ENCODE measurements at places on chromosomes 7 and 10.

GRCh38 chr10:129744134-129745111, 219.7 kb downstream of the EBF3 start:
- DNase-seq: peak; percentile 9

GRCh38 chr10:4283846-4284610, 499.0 kb upstream of the KLF6 start:
- peak; percentile 79 for DNase-seq

- DNase-seq: peak; percentile 88
Measured at GRCh38 chr7:81684514-81685269, 85.2 kb downstream of the HGF start.

DNA sequence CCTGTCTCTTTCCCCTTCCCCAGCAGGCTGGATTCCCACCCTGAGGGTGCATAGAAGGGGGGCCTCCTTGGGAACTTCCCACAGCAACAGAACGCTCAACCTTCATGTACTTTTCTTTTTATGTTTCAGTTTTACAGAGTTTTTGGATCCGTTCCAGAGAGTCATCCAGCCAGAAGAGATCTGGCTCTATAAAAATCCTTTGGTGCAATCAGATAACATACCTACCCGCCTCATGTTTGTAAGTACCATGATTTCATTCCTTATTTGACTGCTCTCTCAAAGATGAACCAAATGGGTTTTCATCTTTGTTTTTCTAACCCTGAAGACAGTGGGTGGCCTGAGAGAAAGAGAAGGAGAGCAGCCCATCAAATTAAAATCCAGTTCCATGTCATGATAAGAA, 46.7 kb downstream of the PLPP4 start:
- no peak for DNase-seq

DNA sequence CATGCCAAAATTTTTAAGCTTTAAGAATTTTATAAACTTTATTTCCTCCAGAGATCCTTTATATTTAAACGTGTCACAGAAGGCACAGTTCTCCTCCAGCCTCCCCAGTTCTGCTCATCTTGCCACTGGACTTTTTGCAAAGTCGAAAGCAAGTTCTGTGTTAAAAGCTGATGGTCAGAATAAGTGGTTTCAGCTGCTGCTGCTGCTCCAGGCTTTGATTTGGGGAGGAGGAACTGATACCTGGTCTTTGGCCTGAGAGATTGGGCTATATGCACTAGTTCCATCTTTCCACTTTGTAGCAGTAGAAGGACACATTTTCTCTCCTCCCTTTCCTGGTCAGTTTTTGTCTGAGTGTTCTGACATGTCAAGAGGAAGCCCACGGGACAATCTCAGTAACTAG, 435.9 kb upstream of the PHF14 start:
- no peak for DNase-seq

DNA sequence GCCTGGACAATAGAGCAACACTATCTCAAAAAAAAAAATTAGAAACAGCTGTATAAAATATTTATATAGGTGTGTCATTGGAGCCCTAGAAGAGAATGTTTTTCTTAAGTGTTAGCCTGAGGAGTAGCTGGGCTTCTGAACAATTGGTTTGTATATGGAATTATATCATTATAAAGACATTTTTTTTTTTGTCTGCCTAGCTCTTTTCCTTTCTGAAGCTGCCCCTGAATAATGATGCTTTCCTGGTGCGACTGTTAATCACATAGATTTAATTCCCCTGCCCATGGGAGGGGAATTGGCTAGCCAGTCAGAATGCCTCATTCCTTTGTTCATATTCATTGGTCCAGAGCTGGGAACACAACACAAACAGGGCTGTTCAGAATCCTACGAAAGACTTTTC, 13.9 kb upstream of the ABCC2 start:
- DNase-seq: no peak

GRCh38 chr7:21656081-21656480, 113.2 kb downstream of the DNAH11 start:
- no peak for DNase-seq

DNA sequence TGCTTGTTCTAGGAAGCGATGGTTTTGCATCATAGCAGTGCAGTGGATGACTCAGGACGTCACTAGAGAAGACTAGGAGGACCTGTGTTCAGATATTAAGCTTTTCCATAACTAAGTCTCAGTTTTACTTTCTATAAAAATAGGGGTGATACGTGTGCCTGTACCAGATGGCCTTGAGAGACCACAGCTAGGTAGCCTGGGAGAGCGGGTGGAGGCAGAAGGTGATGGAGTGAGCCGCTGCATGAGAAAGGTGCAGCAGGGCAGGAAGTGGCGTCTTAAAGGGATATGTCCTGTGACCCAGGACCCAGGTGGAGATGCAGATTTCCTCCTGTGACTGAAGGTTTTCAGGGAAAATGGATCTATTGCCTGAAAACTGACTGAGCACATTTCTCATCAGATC, 304.9 kb downstream of the CDC14C start:
- DNase-seq: no peak

- DNase-seq: no peak
Measured at GRCh38 chr10:29443745-29444523, 155.1 kb downstream of the LYZL1 start.

GRCh38 chr7:140983802-140984201, 30.9 kb downstream of the MRPS33 start:
- no peak for DNase-seq

DNA sequence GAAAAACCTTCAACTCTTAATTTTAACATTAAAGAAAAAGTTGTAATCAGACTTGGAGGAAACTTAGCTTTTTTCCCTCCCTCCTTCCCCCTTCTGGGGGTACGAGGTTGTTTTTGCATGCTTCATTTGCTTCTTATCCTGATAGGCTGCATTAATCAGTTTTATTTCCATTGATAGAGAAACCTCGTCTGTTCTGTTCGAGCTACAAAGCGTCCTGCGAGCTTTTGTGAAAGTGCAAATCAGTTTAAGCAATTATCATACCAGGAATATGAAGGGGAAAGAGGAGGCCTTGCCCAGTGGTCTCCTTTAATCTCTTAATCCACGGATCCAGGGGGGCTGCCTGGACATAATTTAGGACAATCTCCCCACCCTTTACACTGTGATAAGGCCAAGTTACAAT, 7.5 kb downstream of the EMX2 start:
- DNase-seq: no peak

GRCh38 chr10:44264244-44264643, 120.7 kb downstream of the CXCL12 start:
- DNase-seq: no peak

DNA sequence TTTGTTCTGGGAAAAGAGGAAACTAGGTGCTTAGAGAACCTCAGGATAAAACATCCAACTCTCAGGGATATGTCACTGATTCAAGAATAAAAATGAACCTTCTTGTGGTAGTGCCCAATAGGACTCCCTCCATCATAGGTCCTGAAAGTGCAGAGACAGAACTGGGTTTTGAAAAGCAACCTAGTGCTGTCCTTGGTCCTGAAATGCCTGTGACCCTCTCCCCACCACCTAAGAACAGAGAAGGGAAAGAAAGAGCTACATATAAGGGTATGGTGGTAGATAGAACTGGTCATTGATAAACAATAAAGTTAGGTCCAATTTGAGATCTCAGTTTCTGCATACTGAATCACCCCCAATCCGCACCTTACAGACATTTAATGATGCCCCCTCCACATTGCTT, 953.3 kb downstream of the XPNPEP1 start:
- no peak for DNase-seq

GRCh38 chr7:44853391-44853790, 5.5 kb upstream of the H2AZ2 start:
- no peak for DNase-seq

GRCh38 chr7:123645516-123645915, 10.2 kb upstream of the LMOD2 start:
- no peak for DNase-seq

DNA sequence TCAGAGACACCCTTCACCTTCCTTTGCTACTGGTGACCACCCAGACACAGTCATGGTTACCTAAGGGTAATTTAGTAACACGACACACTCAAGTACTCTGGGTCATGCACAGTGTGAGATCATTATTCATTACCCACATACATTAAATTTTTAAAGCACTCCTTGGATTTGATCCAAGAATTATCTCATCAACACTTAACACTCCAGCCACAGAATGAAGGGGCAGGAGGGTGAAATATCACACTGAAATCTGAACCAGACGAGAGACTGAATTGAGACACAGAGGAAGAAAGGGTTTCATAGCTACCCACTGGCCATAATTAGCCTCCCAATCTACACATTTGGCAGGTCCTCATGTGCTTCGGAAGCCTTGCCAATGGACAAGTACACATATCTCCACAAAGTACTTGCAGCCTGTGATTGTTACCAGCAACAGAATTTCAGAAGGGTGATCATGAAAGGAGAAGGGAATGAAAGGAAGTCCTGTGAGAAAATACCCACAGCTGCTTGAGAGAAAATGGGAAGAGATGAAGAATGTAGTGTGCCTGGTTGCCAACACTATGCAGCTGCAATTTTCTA, 189.3 kb downstream of the POLR1F start:
- DNase-seq: no peak

- DNase-seq: peak; percentile 28
Measured at GRCh38 chr10:57657164-57657765, 610.4 kb downstream of the IPMK start.

- DNase-seq: no peak
Measured at GRCh38 chr10:30813872-30814481, 184.4 kb upstream of the LYZL2 start.

DNA sequence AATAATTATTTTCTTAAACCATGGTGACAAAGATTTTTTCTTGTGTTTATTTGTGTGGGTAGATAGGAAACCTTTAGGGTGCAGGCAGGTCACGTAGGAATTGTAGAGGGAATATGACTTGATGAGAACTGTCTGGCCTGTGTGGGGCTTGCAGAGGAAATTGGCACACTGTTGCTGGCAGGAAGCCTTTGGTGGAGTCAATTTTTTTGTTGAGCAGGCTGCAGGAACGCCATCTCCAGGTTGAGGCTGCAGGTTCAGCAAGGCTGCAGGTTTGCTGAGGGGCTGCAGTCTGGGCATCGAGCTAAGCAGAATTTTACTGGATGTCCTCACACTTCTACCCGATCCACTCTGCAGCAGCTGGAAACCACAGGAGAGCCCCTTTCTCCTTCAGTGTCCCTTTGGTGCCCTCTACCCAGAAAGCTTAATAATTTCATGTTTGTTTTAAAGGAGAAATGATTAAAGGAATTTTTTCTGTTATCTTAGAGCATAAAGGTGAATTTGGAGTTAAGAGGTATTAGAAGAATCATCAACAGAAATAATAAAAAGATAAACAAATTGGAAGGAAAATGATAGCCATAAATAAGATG, 37.0 kb downstream of the TBC1D12 start:
- DNase-seq: peak; percentile 42

- DNase-seq: no peak
Measured at GRCh38 chr7:32481176-32481575, 9.0 kb downstream of the LSM5 start.

GRCh38 chr10:87505366-87506111, 846 bp downstream of the MINPP1 start:
- peak; percentile 49 for DNase-seq

DNA sequence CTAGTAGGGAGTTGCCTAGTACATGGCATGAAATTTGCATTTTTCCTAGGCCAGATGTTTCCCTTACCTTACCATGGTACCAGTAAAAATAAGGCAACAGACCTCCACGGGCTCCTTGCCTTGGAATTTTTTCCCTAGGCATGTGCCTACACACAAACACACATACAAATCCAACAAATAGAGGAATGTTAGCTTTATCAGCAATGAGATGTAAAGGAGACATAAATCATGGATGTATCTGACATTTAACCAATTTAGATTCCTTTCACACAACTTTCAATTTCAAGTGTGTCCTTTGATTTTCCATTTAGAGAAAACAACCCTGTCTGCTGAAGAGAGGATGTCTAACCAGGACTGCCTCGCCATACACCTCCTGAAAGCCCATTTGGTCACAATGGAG, 209.7 kb upstream of the SP4 start:
- DNase-seq: no peak

- no peak for DNase-seq
Measured at GRCh38 chr7:116809636-116810266, 52.6 kb upstream of the CAPZA2 start.

- DNase-seq: no peak
Measured at GRCh38 chr10:118290471-118290995, 51.6 kb downstream of the FAM204A start.

DNA sequence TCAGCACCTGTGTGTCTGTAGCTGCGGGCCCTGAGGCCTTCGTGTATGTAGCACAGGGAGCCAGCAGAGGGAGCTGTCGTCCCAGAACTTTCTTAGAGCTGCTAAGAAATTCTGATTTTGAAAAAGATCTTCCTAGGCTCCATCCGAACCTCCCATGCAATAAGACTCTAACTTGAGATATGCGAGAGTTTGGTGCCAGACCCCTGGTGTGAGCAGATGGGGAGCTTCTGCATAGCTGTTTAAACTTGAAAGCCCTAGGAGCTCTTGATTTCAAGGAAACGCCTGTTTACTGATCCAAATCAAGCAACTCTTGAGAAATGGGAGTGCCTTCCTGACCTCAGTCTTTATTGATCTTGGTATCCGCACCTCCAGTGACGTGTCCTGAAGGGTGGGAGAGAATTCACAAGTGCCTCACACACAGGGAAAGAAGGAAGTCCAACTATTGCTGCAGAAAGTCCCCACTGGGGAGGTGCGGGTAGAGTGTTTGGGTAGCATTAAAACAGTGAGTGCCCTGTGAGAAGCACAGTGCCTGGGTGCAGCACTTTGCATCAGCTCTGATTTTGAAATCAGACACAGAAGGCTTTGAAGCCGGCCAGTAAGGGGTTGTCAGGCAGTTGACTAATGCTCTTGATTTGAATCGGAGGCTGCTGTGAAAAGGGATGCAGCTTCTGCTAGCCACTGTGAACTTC, 66.4 kb upstream of the STRIP2 start:
- peak; percentile 78 for DNase-seq

- no peak for DNase-seq
Measured at GRCh38 chr10:33889371-33889770, 554.9 kb upstream of the NRP1 start.

- no peak for DNase-seq
Measured at GRCh38 chr7:111558991-111559390, 3.3 kb downstream of the IMMP2L start.

DNA sequence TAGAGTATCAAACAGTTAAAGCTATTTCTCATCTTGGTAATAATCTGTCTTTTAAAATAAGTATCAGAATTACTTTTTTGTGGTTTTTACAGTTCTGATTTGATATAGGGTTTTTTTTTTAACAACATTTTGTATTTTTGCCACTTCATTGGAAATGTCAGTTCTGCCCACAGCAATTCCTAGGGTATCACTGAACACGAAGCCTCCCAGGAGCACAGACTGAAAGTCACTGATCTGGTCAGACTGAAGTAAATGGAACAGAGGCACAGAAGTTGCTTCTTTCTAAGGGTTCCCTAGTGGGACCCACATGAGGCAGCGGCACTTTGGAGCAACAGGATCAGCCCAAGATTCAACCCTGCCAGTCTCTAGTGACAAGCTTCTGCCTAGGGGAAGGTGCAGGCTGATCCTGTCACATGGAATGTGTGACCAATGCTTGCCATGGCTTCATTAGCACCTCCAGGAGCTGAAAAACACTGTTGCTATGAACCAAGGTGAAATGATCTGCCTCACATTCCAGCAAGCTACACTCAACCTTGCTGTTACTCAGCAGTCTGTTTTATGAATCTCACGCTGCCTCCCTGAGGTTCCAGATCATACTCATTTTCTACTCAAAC, 273.4 kb upstream of the CSTF2T start:
- no peak for DNase-seq
